ENCODE measurements at places on chromosomes 12 and 14. TPM values are rescaled to one million over a fixed set of nuclear protein-coding genes. Genes with fewer than 3 reads are reported as not detected.

DNA sequence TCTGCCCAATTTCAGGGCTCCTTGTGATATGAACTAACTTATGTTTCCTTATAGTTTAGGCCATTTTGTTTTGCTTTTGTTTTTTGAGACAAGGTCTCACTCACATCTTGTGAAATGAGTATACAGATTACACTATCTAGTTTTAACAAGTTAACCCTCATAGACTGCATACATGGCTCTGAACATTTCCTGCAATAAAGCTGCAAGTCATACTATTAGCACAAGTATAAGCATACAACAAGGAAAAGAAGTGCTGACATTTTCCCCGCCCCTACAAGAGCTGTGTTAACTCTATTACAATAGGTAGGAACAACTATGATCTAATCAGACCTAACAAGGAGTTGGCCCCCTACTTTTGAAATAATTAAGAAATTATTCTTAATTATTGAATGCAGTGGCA is 35.9 kb downstream of the CCDC177 start:
- DNase-seq: no peak

GRCh38 chr12:91316907-91317269 is 134.3 kb upstream of the DCN start:
- DNase-seq: no peak

- no peak for DNase-seq
Observed at GRCh38 chr12:4900327-4900726, 9.4 kb upstream of the KCNA1 start.

DNA sequence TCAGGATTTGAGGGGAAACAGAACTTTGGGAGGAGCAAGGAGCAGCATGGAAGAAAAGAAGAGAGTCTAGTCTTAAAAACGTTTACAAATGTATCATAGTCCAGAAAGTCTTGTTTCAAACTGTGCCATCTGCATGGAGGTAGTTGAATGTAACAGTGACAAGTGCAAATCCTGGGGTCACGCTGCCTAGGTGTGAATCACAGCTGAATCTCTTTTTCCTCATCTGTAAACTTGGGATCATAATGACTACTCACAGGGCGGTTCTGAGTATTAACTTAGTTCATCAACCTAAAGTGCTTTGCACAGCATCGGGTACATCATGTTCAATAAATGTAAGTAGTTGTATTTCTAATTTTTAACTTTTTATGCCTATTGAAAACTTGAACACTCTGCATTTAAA is 208.5 kb downstream of the CHST11 start:
- no peak for DNase-seq

DNA sequence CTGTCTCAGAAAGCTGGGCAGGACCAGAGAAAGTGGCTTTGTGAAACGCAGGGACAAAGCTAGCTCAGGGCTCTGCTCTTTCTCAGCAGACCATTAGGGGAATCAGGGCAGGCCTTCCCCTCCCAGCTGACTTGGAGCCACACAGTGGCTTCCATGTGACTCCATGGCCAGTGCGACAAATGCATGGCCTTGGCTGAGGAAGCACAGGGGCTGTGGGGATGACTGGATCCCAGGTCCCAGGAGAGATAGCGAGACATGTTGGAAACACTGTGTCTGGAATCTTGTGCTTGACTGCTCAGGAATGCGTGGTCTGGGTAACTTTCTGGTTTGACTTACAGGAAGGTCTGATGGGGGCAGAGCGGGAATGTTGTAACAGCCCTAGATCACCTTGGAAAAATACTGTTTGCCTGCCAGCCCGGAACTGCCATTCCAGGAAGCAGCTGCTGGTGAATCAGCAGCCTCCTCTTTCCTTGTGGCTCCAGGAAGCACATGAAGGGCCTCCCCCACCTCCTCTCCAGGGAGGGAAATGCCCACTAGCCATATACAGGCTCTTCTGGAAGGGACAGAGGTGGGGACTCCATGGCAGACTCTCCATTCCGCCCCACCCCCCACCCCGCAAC is 133.5 kb upstream of the HIF1A start:
- no peak for DNase-seq

Gene ITGA7
- total RNA-seq: 3.7 TPM

Gene CLBA1
- 13.0 TPM for total RNA-seq

Gene AEBP2
- 42.0 TPM for total RNA-seq

Gene NTF3
- 2.9 TPM for total RNA-seq
